GM04504 (cell line): ENCODE measurements at places on chromosomes 16 and 17.

- DNase-seq = peak; percentile 33
Observed at GRCh38 chr17:64306850-64307463, 43.9 kb upstream of the TEX2 start.

DNA sequence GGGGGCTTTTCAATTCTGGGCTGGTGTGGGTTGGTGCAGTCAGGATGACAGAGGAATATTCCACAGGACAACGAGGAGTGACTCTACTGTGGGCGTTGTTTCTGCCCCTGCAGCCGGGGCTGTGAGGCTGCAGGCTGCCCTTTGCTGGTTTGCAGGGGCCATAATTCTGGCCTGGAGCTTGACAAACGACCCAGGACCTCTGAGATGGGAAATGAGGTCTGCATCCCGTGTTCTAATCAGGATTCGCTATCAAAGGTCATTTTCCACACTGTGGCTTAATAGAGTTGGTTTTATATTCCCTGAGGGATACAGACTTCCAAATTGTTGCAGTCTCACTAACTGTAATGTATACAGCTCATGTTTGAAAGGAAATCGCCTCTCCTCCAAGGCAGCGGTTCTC, 180.9 kb downstream of the RPTOR start:
- no peak for DNase-seq

GRCh38 chr17:47879028-47879585, 16.9 kb upstream of the SP2 start:
- DNase-seq = no peak

- no peak for DNase-seq
Observed at GRCh38 chr16:89920723-89921122, 2.1 kb downstream of the MC1R start.

GRCh38 chr16:78926723-78927210, 673.8 kb downstream of the MAF start:
- DNase-seq = no peak

DNA sequence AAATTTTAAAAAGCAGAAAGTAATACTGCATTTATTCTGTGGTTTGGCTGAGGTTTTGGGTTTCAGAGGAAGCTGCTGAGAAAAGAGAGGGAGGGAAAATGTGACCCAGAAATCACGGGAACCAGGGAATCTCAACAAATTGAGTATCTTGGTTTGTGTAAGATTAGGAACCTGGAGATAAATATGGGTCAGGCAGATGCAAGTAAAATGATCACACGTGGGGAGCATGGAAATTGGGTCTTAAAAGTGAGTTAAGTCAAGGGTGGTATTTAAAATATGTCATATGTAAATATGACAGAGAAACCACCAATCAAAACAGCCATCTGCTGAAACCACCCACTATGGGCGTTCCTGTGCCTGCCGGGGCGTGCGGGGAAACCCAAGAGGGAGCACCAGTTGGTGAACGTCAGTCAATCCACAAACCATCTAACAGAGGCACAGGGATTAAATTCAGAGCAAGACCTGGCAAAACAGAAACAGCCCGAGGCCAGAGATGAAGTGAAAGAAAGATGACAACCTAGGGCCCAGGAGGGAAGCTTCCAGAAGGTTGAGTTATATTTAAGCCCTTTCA, 33.4 kb downstream of the CDH13 start:
- DNase-seq = no peak

DNA sequence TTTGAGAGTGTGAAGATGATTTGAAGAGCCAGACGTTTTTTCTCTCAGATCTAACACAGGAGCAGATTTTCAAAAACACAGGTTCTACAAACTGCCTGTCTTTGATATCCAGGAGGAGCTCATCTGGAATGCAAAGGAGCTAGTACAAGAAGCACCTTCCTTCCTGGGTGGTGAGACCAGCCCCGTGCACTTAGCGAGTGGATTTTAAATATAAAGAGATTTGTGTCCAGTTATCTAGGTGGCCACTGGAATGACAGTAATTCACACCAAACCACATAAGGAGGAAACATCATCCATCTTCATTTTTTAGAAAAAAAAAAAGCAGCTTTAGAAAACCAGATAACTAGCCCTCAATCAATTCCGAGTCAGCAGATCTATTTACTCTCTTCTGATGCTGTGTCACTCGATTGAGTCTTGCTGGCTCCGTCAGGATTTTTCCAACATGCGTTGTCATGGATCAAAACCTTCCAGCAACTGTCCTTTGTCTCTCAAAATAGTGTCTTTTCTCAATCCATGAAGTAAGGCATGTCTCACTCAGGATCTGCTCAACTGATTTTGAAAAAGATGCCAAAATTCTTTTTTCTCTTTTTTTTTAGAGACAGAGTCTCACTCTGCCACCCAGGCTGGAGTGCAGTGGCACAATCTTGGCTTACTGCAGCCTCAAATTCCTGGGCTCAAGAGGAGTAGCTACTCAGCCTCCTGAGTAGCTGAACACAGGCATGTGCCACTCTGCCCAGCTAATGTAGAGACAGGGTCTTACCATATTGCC, 451.2 kb upstream of the PSMD7 start:
- DNase-seq = no peak

- DNase-seq = no peak
Observed at GRCh38 chr17:11924076-11924475, 73.2 kb downstream of the ZNF18 start.
